ENCODE measurements at places on chromosomes 3 and 15.
A peak's percentile ranks its signal among the peaks of the same experiment; 100 is the strongest.

- no peak for DNase-seq
Measured at GRCh38 chr3:111768571-111769100, 90.4 kb upstream of the PHLDB2 start.

DNA sequence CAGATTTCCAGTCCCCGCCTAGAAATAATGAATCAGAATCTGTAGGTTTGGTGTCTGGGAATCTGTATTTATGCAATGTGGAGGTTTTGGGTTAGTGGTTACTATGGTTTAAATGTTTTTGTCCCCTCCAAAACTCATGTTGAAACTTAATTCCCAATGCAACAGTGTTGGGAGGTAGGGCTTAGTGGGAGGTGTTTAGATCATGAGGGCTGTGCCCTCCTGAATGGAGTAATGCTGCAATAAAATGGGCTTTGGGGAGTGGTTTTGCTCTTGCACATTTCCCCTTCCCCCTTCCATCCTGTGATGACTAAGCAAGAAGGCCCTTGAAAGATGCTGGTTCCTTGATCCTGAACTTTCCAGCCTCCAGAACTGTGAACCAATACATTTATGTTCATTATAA lies 9.2 kb upstream of the RFC4 start:
- DNase-seq: peak; percentile 85

DNA sequence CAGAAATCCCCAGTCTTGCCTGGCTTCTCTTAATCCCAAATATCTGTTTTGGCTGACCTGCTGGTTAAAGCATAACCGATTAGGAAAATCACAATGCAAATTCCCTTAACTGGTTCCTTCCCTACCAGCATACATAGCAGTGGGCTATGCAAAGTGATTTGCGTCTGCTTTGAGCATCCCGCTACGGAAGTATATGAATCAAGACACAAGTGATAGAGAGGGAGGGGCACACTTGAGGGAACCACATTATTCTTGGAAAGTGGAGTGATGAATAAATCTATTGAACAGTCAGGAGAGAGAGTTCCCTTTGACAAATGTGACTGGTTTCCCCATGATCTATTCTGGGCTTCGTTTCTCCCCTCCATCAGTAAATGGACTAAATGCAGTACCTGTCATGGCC lies 119.6 kb upstream of the C15orf61 start:
- DNase-seq: no peak

GRCh38 chr3:120780977-120781376 lies 38.4 kb downstream of the GTF2E1 start:
- no peak for DNase-seq

GRCh38 chr3:9727041-9727595 lies 4.4 kb upstream of the BRPF1 start:
- DNase-seq: peak; percentile 73

DNA sequence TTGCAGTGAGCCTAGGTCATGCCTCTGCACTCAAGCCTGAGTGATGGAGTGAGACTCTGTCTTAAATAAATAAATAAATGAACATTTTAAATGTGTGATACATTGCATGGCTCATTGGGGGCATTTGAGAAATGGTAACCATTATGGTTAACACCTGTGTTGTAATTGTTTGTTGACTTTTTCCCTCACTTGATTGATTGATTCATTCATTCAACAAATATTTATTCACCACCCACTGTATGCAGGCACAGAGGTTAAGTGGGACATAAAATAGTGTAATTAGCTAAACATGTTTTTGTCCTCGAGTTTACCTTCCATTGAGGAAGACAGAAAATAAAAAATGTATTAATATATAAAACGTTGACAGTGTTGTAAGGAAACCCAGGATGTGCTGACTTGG lies 127.1 kb upstream of the ANKRD28 start:
- no peak for DNase-seq

GRCh38 chr3:110608566-110608965 lies 463.1 kb upstream of the NECTIN3 start:
- no peak for DNase-seq

- no peak for DNase-seq
Measured at GRCh38 chr3:150666167-150666566, 37.6 kb downstream of the ERICH6 start.

- peak; percentile 82 for DNase-seq
Measured at GRCh38 chr3:177196008-177196455, 1.2 kb downstream of the TBL1XR1 start.

GRCh38 chr3:171164067-171164465 lies 137.5 kb upstream of the SLC2A2 start:
- no peak for DNase-seq

- DNase-seq: no peak
Measured at GRCh38 chr3:196016059-196016458, 65.8 kb downstream of the TFRC start.

DNA sequence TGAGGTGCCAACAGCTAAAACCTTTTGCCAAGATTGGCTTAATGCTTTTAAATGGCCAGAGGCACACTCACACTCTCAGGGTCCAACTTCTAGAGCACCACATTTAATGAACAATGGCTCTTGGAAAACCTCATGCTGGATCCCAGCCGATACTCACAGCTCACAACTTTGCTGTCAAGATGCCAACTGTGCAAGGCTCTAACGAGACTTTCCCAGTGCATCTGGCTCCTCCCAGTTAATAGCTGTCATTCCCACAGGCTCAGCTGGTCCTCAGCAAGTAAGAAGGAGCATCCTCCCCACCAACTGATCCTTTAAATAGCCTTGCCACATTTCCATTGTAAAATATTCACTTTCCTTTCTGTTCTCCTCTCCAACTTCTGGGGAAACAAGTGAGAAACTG lies 20.3 kb upstream of the FRMD4B start:
- DNase-seq: no peak

- DNase-seq: no peak
Measured at GRCh38 chr3:149011676-149012075, 20.3 kb downstream of the GYG1 start.

DNA sequence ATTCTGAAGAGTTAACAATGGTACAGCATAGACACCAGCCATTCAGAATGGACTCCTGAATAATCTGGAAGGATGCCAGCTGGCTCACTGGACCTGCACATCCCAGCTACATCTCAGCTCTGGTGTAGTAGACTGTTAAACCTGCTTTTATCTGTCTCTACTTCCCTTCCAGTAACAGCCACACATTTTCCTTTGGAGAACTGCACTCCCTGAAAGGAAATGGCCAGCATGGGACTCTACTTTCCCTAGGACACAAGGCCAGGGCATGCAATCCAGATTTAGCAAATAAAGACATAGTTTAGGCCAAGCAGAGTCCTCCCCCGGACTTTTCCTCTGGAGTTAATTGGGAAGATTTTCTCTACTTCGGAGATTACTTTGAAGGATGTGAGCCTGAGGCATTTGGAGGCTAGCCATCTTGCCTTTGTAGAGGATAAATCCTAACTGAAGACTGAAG lies 82.7 kb upstream of the TCF12 start:
- DNase-seq: no peak

- no peak for DNase-seq
Measured at GRCh38 chr3:45092132-45093031, 53.8 kb downstream of the CDCP1 start.

DNA sequence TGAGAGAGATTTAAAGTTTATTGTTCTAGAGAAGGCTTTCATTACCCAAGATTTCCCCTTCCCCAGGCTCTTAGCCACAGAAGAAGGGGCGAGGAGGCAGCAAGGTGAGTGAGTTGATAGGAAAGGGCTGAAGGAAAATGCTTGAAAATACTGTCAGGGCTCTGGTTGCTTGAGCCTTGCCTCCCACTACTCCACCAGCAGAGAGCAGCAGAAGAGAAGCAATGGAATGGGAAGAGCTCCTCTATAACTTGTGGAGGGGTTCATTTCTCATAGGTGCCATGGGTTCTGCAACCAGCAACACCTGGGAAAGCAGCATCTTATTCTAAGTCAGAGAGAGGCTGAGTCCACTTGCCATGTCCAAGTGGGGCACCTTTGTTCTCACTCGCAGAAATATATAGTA lies 184.0 kb upstream of the CNTN6 start:
- DNase-seq: no peak

- DNase-seq: peak; percentile 27
Measured at GRCh38 chr3:114499976-114500375, 206.1 kb downstream of the TIGIT start.

- DNase-seq: no peak
Measured at GRCh38 chr3:142165194-142165593, 15.8 kb upstream of the TFDP2 start.

DNA sequence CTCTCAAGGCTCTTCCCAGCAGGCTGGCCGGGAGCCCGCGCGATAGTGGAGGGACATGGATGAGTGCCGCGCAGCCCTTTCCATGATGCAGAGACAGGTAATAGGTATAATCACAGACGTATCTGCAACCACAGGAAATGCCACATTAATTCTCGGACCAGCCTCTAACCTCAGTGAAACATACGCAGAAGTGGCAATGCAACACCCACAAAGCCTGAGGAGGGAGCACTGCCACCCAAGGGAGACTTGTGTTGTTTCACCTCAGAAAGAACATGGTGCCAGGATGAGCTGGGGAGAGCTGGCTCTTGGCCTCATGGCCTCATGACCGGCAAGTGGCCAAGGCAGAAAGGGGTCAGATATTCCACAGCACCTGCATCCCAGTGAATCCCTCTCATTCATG lies 39.0 kb downstream of the PGPEP1L start:
- no peak for DNase-seq

GRCh38 chr3:53077476-53078220 lies 31.8 kb upstream of the SFMBT1 start:
- no peak for DNase-seq

DNA sequence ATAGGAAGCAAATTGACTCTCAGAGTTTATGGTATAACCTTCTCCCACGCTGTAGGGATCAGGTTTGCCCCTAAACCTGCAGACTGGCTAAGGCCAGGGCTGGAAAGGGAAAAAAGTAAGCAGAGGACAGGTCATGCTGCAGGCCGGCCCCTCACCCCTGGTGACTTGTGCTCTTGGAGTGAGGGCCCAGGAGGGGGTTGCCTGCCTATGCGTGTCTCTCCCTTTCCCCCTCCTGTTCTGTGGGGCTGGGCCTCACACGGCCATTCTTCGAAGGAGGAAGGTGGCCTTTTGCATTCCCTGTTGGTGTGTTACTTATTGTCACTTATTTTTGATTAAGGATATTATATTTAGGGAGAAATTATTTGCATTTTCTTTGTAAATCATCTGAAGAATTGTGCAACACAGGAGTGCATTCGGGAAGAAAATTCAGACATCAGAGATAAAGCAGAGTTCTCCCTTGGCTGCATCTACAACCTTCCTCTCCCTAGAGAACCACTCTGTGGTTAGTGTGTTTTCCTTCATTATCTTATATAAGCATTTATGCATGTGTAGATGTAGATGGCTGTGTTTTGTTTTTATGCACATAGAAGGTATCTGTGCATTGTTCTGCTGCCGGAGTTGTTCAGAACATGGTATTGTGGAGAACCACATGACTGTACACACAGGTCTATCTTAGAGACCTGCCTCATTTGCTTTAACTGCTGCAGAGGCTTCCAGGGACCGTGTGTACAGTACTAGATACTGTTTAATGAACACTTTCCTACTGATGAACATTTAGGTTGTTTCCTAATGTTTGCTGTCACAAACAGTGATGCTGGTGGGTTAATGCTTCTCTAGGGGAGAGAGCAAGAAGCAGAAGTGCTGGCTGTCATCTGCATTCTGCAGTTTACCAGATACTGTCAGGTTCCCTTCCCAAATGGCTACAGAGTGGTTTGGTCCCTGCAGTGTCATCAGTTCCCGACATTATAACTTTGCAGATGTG lies 133.5 kb downstream of the APBA2 start:
- DNase-seq: no peak

GRCh38 chr3:140384876-140385275 lies 293.0 kb upstream of the TRIM42 start:
- no peak for DNase-seq
